ENCODE measurements at places on chromosomes 1 and 21.
A peak's percentile ranks its signal among the peaks of the same experiment; 100 is the strongest.

DNA sequence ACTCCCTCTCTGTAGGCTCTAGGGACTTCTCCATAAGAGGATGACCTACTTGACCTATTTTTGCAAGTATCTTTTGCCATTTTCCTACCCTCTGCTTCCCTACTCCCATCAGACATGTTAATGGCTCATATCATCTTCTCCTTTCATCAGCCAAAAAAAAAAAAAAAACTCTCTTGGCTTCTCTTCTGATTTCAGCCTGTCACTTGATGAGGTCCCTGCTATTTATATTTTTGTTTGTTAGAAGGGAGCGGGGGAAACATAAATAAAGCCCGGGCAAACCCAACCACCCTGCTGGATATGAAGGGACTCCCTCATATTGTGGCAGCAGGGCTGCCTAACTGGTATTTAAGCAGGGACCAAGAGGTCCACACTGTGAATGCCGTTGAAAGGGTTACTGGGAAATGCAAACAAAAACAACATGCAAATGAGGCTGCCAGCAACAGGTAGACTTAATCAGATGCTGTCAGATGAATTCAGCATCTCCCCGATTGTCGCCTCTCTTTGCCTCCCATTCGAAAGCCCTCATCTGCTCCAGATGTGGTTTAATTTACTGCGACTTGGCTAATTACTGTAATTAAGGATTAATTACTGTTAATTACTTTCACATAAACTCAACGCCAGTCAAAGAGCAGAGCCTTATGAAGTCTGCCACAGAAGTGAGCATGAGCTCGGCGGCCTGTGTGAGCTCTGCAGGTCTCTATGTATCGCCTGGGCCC is 172.3 kb downstream of the PBX1 start:
- no peak for DNase-seq

DNA sequence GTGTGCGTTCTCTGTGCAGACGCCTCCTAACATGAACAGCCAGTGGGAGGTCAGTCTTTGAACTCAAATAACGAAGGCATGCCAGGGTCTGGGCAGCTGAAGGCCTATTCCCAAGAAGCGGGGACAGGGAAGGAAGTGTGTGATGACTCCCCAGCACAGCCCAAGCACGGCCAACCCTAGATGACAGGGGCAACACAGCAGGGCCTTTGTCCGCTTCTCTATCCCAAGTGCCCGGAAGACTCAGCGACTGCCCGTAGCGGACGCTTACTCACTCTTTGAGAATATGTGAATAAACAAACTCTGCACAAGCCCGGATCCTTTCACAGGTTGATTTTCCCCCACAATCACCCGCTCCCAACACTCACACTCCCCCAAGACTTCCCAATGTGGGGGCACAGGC is 11.2 kb downstream of the C1orf198 start:
- DNase-seq: no peak

DNA sequence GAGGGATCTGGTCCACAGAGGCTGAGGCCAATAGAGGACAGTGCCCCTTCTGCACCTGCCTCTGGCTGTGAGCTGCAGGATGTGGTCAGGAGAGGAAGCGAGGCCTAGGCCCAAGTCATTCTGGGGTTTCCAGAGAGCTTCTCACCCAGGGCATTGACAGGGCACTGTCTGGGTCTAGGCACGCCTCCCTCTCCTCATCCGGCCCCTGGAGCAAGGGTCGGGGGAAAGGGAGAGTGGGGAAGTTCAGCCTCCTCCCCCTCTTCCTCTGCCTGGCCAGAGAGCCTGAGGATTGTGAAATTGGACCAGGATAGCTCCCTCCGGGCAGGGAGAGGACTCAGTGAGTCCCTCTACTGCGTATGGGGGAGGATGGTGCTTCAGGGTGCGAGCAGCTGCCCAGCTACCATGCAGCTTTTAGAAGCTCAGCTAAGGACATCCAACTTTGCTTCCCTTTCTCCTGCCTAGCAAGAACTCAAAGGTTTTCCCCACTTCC is 6.3 kb upstream of the INAVA start:
- peak; percentile 14 for DNase-seq

DNA sequence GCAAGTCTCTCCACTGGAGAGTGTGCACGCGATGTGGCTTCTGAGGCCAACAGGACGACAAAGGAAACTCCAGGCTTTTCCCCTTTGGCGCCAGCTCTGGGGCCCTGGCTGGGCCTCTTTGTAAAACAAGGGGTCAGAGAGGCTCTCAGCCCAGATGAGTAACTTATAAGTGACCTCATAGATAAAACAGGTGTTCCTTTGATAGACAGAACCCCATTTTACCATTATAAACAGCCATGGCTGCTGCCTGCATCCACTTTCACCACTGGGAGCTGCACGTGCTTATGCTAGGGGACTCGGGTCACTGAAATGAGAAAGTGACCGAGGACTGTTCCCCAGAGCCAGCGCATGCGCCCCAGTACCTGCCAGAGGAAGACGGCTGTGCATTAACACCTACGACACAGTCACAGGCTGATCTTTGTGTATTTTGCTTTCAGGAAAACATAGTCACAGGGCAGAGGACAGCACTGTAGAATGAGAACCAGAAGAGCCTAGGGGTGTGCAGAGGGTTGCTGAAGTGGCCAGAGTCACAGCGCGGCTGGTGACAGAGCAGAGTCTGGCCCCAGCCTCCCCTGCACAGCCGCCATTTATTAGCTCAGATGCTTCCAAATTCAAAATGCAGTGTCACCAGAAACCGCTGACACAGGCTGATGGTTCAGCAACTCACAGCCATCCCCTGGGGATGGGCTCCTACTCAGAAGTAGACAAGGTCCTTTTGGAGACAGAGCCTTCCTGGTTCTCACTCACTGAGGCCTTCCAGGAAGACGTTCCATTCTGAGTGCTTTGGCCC is 12.7 kb downstream of the RNF207 start:
- no peak for DNase-seq

GRCh38 chr1:172894349-172895049 is 156.2 kb downstream of the TNFSF18 start:
- DNase-seq: no peak

GRCh38 chr1:6424619-6425593 is at the start of gene ESPN:
Gene ESPN (plus strand): TSS chr1:6424776. CDS start chr1:6424956, 180 bp downstream.
- no peak for DNase-seq

GRCh38 chr1:182786223-182786994 is 3.2 kb upstream of the NPL start:
- no peak for DNase-seq

- DNase-seq: no peak
Observed at GRCh38 chr1:151972542-151973248, 21.0 kb downstream of the S100A10 start.

DNA sequence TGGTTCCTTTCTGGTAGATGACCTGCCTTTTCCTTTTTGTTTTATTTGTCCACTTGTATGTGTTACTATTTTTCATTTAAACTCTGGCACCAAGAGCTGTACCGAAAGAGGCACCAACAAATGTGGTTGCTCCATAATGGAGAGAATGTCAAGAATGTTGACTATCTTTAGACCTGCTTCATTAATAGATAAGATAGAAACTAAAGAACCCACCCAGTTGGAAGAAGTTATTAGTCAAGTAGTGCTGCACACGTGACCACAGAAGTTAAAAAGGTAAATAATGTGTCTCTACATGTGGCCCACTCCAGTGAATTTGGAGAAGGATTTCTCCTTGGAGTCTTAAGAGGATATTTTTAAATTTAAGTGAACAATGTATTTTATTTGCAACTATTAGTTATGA is 9.3 kb downstream of the ATP1A1 start:
- DNase-seq: no peak

DNA sequence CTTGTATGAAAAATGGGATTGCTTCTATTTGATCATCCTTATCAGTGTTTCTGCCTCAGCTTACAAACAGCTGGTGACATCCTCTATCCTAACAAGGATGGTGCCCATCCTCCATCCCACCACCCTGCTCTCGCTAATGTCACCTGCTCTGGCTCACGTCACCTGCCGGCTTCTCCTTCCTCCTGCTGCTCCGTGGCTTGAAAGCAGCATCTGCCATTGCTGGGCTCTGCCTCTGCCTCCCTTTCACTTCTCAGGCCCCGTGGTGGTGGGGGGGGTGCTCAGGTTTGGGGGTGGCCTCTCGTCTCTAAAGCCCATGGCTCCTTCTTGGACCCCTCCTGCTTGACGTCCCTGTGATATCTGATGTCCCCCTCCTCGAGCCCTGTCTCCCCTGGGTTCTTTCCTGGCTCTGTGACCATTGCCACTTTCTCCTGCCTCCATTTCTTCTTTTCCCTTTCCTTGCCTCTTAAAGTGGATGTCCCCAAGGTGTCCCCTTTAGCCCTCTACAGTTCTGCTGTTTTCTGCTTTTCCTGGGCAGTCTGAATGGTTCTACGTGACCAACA is 135.5 kb upstream of the ERRFI1 start:
- DNase-seq: no peak

- DNase-seq: no peak
Observed at GRCh38 chr1:55369474-55369873, 154.3 kb upstream of the USP24 start.

- no peak for DNase-seq
Observed at GRCh38 chr1:147785794-147786506, 25.5 kb upstream of the GJA5 start.

GRCh38 chr1:117664314-117664713 is 58.5 kb downstream of the TENT5C start:
- DNase-seq: peak; percentile 55

GRCh38 chr21:39397646-39398385 is 47.8 kb downstream of the LCA5L start:
- no peak for DNase-seq

- DNase-seq: no peak
Observed at GRCh38 chr21:16455526-16455925, 725.7 kb downstream of the USP25 start.

GRCh38 chr1:47023268-47024140 is at the start of gene CYP4X1:
Gene CYP4X1 (plus strand): TSS chr1:47023669. CDS start chr1:47023818, 149 bp downstream.
- no peak for DNase-seq
